ENCODE measurements at places on chromosomes 16 and 17.

DNA sequence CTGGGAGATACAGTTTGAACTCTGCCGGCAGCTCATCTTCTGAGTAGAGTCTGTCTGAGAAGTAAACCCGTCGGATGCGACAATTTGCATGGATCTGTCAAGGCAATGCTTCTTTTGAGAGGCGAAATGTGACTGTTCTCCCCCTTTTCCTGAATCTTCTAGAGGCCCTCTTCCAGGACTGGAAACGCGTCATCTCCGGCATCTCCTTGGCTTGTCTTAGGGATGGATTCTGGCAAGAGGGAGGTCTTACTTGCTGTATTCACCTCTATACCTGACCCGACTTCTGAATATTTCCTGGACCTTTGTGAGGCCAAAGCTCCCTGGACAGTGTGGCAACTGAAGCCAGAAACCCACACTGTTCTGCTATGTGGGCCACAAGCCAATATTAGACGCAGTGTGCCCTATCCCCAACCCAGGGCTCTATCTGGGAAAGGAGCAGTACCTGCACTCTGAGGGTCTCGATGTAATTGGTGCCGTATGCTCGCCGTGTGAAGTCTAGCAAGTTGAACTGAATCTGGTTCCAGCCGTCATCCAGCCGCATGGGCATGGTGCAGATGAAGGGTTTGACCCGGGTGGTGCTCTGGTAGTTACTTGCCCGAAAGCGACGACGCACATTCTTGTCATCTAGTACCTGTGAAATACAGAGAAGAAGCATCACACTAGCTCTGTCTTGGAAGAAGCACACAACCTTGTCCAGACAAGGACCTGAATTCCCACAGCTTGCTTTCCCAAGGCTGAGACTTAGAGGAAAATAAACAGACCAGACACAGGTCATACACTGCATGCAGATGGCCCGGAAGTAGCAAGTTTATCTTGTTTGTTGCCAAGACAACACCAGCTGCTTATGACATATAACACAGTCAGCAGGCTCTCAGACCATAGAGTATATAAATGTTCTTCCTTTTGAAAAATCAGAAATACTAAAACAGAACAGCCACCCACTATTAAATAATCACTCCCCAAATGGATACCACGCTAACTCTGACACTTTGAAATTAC, 14.1 kb downstream of the CFAP20 start:
- DNase-seq = no peak

DNA sequence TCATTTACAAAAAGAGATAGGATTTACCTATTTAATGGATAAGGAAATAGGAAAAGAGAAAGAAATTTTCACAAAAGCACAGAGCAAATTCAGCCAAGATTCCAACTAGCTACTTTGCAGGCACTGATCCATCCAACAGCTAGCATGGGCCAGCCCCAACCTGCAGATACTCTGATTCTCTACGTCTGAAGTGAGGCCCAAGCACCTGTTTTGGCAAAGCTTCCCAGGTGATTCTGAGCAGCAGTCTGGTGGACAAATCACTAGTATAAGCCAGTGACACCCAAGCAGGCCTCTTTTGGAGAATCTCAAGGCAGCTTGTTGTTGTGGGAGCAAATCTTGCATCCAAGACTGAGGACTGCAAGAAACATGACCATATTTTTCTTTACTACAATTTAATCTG, 20.9 kb upstream of the CALB2 start:
- DNase-seq = no peak

GRCh38 chr17:75571885-75572215, 15.8 kb upstream of the MYO15B start:
- no peak for DNase-seq

- DNase-seq = no peak
Measured at GRCh38 chr17:1562176-1562643, 382 bp downstream of the PITPNA start.

DNA sequence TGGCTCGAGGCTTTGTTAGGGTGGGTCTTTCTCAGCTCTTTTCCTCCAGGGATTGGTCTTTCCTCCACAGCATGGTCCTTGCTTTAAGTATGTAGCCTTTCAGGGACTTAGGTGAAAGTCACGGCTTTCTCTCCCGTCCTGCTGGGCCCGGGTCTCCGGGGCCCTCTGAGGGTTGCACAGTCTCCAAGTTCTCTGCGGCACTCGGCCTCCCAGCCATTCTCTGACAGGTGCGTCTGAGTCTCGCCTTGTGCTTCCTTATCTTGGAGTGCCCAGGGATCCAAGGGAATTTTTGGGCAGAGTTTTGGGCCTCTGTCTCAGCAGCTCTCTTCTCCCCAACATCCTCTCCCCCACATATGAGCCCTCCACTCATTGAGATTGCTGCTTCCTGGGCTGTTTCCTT, 36.6 kb downstream of the ZNF750 start:
- no peak for DNase-seq

DNA sequence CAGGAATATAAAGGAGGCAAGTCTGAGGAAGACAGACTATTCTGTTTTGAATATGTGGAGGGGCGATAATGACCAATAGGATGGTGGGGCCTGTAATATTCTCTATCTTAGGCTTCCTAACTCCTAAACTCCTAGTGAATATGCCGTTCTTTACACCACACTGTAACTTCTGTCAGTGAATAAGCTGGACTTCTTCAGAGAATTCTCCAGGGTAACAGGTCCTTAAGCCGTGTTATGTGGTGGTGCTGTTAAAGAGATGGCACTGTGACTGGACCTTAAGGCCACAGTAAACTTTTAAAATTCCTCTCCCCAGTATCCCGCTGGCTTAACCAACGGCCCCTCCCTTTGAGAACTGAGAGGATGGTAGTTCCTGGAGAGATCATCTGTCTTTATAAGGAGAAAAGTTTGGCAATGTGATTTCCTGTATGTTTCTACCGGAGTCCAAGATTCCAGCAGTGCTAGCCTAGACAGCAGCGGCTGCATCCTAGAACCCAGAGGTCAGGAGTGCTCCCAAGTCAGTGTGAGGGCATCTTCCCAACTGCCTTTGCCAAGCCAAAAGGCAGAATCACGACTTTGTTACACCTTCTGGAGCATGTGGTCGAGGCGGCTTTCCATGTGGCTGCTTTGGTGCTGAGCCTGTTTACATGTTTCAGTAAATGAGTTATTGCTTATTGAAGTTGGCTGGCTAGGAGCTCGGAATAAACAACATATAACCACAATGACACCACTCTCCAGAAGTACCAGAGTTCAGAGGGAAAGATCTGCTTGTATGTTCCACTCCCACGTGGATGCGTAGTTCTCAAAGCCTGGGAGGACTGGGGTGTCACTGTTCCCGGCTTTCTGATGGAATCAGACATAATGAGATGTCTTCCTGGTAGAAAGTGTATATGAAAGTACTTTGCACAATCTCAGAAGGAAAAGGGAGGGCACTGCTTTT, 41.0 kb downstream of the TUBD1 start:
- DNase-seq = no peak

- DNase-seq = no peak
Measured at GRCh38 chr17:42684929-42685556, 2.7 kb downstream of the CNTNAP1 start.

DNA sequence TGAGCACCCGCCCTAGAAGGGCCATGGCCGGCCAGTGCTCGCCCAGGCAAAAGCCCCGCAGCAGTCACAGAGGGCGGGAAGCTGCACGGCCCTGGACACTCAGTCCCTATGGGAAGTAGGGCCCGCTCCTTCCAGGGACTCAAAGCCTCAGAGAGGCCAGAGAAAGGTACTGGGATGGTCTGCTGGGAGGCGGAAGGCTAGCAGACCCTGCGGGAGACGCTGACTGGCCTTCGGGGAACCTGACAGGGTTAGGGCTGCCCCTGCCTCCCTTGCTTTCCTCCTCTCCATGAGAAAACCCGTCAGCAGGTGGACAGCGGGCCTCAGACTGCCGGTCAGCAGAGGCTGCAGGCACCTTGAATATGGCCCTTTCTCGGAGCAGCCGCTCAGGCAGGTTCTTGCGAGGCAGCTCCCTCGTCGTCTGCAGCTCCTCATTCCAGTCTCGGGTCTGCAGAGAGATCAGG, 11.5 kb downstream of the CLUH start:
- no peak for DNase-seq

DNA sequence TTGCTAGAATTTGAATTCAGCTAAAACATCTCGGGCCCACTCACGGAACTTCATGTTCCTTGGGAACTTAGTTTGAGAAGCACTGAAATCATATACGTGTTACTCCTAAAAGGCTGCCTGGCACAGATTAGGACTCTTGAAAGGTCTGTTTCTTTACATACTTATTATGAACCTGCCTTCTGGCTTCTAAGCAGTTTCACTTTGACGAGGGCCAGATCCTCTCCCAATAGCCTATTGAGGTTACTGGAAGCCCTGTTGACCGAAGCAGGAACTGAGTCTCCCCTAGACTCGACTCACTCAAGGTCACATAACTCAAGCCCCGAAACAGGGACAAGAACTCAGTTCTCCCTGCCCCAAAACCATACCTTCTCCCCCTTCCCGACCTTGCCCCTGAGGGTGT, 121.9 kb upstream of the PLCG2 start:
- DNase-seq = peak; percentile 68

DNA sequence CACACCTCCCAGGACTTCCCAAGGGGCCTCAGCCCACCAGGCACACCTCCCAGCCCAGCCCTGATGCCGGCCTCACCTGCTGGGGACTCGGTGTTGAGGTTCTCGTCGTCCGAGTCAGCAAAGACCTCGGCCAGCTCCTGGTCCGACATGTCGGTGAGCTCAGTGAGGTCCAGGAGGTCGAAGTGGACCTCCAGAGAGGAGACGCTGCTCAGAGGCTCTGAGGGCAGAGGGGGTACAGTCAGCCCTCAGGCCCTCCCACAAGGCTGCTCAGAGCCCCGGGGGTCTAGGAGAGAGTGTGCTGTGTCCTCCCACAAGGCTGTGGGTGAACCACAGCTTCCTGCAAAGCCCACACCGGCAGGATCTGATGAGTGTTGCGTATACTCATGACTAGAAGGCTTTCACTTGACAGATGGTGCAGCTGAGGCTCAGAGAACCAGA, 10.5 kb downstream of the DBNDD1 start:
- no peak for DNase-seq

- DNase-seq = peak; percentile 7
Measured at GRCh38 chr17:40168262-40168832, 8.9 kb upstream of the RAPGEFL1 start.

- DNase-seq = no peak
Measured at GRCh38 chr16:48326915-48327314, 58.3 kb downstream of the SIAH1 start.

GRCh38 chr17:1947229-1947742, 77.8 kb downstream of the RTN4RL1 start:
- DNase-seq = no peak

DNA sequence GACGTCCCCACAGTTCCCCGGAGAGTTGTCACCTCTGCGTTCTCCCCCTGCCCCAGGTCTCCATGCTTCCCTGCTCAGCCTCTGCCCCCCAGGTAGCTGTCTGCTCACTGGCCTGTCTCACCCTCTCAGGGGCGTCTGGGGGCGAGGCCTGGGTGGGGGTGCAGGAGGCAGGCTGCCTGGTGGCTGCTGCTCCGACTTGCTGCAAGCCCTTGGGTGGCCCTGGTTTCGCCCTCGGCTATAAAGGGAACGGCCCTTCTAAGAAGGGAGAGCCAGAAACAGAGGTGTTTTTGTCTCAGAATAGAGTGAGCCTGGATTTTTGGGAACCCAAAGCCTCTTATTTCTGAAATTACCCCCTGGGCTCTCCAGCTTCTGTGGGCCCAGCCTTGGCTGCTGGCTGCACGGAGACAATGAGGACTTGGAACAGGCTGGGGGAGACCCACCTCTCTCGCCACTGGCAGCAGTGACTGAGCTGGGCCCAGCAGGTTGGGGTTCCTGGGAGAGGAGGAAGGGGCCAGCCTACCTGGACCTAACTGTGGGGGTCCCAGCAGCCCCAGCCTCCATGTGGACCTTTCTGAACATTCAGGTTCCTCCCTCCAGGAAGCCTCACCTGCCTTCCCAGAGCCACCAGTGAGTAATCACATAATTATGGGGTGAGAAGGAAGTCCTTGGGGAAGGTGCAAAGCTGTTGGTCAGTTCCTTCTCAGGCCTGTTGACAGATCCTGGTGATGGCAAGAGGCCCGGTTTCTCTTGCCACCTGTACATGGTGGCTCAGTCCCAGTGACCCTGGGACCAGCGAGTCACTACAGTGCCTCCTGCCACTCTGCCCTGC, 15.5 kb upstream of the SPNS2 start:
- DNase-seq = no peak

DNA sequence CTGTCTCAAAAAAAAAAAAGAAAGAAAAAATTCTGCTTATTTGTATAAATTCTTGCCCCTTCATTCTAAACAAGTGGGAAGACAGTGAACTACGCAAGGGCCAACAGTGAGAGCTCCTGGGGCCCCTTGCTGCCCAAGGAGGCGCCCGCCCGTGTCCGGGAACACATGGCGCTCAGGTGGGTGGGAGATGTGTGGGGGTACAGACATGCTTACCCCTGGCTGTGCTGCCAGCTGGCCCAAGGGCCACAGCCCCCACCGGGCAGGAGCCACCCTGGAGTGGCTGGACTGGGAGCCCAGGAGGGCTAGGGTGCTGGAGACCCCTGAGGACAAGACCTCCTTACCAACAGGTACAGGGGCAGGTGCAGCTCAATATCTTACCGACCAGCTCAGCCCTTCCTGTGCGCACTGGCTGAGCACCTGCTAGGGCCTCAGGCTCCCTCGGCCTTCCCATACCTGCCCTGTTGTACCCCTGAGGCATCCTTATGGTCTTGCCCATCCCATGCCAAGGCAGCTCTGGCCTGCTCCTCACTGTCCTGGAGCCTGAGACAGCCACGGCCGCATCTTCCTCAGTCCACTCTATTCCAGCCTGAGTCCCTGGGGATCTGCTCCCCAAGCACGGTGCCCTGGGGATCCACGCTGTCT, 56.2 kb downstream of the CCDC57 start:
- DNase-seq = no peak

DNA sequence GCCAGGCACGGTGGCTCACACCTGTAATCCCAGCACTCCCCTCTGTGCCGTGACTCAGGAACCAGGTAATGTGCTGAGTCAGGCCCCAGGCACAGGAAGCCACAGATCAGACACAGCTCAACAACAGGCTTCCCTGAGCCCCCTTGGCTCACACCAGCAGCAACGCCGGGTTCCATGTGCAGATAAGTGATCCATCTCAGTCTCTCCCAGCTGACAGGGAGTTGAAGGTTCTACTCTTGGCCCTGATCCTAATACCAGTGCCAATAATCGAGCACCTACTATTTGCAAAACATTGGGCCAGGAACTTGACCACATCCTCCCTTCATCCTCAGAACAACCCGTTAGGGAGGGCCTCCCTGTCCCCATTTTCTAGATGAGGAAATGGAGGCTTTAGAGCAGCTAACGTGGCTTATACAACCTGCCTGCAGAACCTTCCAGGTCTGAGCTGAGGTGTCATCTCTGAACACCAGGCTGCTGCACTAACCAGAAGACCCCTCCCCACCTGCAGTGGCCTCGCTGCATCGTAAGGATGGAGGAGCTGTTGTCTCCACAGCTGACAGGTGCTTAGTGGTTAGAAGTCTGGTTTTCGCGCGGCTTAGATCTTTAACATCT, 64.8 kb upstream of the AMZ2 start:
- no peak for DNase-seq

DNA sequence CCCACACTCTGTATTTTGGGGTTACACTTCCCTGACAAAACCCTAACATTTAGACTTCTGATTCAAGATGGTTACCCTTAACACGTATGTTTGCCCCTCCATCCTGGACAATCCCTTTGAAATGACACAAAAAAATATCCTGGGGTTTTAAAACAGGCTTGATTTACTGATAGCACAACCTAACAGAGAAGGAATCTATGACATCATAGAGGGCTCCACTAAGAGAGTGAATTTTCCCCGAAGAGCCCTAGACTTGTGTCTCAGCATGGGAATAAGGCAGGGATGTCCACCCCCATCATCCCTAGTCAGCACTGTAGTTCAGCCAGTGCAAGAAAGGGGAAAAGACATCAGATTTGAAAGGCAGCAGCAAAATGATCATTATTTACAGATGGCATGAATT, 15.8 kb upstream of the SRCIN1 start:
- DNase-seq = no peak

GRCh38 chr17:7128160-7128559, 13.5 kb upstream of the ASGR2 start:
- DNase-seq = no peak

Measured in NCI-H524 (cell line).